ENCODE measurements at places on chromosomes 7 and 10. TPM values are rescaled to one million over a fixed set of nuclear protein-coding genes. Genes with fewer than 3 reads are reported as not detected.

Gene PHYHIPL
- total RNA-seq: not detected

Gene IPMK
- total RNA-seq: 7.0 TPM

Gene ENKUR
- total RNA-seq: 0.60 TPM

Gene SLC18A2
- total RNA-seq: not detected

Gene PCLO
- total RNA-seq: 5.3 TPM

Gene TMEM176B
- not detected for total RNA-seq

Gene GOT1
- total RNA-seq: 17.1 TPM

Gene WDFY4
- total RNA-seq: 0.11 TPM

Gene CALML3
- not detected for total RNA-seq

Gene WAC
- total RNA-seq: 51.7 TPM

Gene GBX1
- total RNA-seq: not detected

Gene ZWINT
- total RNA-seq: 10.2 TPM

Gene TAC1
- total RNA-seq: not detected

Gene OR2A12
- not detected for total RNA-seq

Gene LRGUK
- total RNA-seq: 0.17 TPM

Gene CLRN3
- total RNA-seq: 0.33 TPM

Gene PIP
- not detected for total RNA-seq

Gene ACBD7
- total RNA-seq: 0.76 TPM

Gene FGF8
- total RNA-seq: not detected

Gene NPC1L1
- not detected for total RNA-seq

Gene FRMPD2
- total RNA-seq: 0.34 TPM

Gene CYP2C19
- not detected for total RNA-seq

Gene CTAGE4
- not detected for total RNA-seq

All from dermis lymphatic vessel endothelial cell (primary cell).